ENCODE measurements at places on chromosomes 11 and 22. TPM values are rescaled to one million over a fixed set of nuclear protein-coding genes. Genes with fewer than 3 reads are reported as not detected.

RIMBP3C gene
- 0.08 TPM for total RNA-seq

- no peak for DNase-seq
These were observed 6.9 kb upstream of the NFAM1 start for GRCh38 chr22:42439021-42439567.

DNA sequence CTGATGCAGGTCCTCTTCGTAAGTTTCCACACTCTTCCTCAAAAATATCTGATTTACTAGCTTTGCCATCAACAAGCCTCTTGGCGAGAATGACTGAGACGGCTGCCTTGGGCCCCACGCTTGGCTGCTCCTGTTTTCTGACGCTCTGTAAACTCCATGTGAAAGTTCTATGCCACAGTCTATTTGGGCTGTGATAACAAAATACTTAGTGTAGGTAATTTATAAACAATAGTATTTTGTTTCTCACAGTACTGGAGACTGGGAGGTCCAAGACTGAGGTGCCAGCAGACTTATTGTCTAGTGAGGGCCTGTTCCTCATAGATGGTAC lies 123.2 kb upstream of the SORL1-AS1 start:
- DNase-seq, result no peak

GRCh38 chr22:36510384-36510783 lies 3.5 kb upstream of the FOXRED2 start:
- no peak for DNase-seq

GRCh38 chr11:132245403-132246385 lies 875.3 kb downstream of the NTM start:
- no peak for DNase-seq

GRCh38 chr11:122811721-122812120 lies 26.6 kb upstream of the CRTAM start:
- no peak for DNase-seq

DNA sequence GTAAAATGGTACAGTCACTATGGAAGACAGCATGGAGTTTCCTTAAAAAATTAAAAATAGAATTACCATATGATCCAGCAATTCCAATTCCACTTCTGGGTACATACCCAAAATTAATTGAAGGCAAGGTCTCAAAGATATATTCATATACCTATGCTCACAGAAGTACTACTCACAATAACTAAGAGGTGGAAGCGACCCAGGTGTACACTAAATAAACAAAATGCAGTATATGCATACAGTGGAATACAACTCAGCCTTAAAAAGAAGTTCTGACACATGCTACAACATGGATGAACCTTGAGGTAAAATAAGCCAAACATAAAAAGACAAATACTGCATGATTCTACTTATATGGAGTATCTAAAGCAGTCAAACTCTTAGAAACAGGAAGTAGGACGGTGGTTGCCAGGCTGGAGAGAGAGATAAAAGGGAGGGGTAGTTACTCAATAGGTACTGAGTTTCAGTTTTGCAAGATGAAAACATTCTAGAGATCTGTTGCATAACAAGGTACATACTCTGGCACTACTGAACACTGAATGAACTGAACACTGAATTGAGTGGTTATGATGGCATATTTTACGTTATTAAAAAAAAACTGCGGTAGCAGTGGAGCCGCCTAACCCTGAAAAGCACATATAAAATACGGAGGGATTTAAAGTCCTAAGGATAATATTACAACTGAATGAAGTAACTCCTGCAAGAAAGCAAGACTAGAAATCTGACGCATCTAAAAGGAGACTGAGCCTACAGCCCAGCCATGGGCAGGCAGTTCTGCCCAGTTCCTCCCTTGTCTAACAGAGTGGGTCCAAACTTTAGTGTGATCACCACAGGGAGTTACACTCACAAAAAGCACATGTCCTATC lies 12.8 kb downstream of the DGCR2 start:
- DNase-seq, result peak; percentile 76

DNA sequence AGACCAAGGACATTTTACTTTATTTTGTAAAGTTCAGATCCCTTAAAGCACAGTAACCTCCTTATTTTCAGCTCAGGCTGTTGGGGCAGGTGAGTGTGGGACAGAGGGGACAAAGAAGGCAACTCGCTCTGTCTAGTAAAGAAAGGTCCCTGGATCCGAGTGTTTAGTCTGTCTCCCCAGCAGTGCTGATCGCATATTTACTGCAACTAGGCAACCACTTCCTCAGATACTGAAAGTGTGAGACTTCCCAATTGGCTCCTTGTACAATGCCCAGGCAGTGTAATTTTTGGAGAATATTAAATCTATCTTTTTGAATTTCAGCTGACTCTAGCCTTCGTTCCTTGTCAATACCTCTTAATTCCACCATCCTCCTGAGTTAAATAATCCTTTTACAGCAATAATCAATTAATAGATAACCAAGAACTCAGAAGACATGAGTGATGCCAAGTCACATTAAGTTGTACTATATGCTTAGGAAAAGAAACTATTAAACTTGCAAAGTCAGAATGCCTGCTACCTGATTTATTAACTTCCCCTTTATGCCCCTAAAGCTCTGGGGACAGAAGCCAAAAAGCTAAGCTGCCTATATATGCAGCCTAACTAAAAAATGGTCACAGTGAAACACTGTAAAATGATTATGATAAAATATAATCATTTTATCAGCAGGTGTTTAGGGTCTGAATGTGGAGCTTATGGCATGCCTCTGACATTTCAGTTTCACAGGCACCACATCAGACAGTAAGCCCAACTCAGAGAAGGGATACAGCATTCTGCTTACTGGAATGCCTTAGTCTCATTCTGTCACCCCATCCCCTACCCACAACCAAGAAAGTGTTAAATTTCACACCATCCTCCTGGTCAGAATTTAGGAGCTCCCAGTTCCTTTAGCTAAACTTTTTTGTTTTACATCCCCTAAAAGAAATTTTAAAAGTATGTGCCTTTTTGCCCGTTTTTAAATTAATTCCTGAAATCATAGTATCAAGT lies 138.7 kb downstream of the TRIM44 start:
- DNase-seq, result no peak

OR4C46 gene
- total RNA-seq, result not detected

DNA sequence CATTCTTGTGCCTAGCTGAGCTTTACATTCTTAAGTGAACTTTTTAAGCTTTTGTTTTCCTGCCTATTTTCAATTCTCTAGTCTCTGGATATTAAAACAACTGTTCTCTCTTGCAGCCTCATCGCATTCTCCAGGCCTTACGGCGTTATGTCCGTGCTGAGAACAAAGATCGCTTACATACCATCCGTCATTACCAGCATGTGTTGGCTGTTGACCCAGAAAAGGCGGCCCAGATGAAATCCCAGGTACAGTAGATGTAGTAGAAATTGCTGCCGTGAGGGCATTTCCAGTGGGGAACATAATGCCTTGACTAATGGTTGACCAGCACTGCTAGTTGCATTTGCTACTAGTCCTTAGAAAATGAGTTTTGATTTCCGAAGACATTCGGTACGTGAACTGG lies 29.7 kb upstream of the ST14 start:
- DNase-seq, result no peak

DNA sequence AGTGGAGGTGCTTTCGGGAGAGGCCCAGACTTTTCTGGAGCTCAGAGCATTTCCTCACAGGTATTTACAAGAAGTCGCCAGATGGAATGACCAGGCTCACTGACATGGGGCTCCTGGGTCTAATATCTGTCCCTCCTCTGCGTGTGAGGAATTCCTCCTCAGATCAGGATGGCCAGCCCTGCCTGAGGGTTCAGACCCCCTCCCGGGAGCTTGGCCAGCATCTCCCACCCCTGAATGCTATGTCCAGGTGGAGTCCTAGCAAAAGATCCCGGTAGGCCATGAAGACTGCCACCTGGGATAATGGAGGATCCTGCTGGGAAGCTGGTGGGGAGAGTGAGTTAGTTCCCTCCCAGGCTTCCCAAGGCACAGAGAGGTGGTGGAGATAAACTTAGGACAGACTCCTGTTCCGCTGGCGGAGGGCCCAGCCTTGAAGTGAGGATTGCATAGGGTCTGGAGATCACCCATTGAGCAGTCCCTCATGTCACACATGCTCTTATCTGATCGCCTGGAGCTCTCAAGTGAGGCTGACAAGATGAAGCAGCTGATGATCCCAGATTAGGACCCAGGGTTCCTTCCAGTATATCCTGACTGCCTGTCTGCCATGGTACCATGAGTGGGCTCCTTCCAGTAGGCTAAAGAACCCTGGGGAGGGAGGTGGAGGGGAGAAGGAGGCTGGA lies 5.7 kb downstream of the OAF start:
- DNase-seq, result no peak

GRCh38 chr11:115267871-115268270 lies 236.3 kb downstream of the CADM1 start:
- DNase-seq, result no peak

GRCh38 chr11:114321621-114322257 lies 25.5 kb downstream of the NNMT start:
- DNase-seq, result no peak

DNA sequence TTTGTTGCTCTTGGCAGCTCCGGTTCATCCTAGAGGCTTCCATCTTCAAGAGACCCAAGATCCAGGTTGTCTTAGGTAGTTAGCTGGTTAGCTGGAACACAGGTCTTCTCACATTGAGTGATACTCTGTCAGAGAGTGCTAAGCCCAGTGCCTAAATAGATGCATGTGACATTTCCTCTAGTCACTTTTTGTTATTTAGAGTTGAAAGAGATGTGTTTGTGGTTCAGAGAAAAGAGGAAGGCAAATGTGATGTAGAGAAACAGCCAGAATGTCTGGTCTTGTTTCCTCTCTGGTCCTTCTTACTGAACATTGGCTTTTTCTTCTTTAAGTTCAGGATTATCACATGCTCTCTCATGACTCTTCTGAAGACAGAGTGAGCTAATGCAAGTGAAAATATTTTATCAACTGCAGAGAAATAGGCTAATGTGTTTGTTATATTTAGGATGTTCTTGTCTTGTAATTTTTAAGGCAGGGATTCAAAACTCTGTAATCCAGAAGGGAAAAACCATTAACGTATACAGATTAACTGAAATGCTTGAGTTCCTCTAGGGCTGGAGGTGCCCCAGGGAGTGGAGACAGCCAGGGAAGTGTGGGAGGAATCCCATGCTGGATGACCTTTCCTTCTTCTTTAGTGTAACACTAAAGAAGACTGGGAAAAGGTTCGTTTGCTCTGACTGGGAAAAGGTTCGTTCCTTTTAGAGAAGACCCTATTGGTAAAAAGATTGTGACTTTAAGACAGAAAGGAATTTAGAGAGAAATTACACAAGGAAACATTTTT lies 75.4 kb downstream of the SWAP70 start:
- no peak for DNase-seq

DNA sequence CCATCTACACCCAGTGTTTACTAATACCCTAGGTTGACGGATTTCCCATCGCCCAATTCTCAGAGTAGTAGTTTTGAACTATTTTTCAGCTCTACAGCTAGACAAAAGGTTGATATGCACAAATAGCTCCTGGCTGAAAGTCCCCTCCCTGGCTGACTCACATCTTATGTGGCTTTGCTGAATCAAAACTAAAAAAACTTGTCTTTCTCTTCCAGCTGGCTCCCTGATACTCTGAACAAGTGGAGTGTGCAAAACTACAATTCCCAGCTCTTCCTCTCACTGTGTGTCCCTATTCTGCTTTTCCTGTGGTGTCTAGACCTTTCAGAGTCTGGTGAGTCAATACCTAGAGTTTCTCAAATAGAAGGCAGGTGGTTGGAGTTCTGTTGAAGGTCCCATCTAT lies 12.7 kb upstream of the LARGE1 start:
- DNase-seq, result no peak

CRYBB3 gene
- total RNA-seq, result not detected
